ENCODE measurements at places on chromosomes 5 and 9.

DNA sequence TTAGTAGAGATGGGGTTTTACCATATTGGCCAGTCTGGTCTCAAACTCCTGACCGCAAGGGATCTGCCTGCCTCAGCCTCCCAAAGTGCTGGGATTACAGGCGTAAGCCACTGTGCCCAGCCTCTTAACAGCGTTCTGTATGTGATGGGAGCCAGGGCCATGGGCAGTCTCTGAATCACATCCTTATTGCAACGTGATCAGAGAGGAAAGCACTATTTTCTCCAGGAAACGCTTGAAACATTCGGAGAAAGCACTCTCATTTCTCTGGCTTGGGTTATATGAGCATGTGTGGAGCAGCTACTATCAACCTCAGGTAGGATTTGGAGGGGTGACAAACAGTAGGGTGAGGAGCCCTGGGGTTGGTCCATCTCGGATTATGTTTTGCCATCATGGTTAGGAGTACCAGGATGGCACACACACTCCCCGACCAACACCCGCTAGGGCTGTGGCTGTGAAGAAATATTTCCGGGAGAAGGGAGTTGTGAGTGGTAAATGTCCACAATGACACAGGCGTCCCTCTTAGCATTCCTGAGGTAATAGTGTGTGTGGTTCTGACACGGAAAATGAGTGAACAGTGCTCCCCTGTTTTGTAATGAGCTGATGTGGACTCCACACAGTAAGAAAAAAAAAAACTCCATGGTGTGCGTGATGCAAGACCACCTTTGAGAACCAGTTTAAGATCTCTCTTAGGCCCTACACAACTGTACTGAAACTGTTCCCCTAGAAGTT, 406.2 kb upstream of the ZNF608 start:
- no peak for DNase-seq

DNA sequence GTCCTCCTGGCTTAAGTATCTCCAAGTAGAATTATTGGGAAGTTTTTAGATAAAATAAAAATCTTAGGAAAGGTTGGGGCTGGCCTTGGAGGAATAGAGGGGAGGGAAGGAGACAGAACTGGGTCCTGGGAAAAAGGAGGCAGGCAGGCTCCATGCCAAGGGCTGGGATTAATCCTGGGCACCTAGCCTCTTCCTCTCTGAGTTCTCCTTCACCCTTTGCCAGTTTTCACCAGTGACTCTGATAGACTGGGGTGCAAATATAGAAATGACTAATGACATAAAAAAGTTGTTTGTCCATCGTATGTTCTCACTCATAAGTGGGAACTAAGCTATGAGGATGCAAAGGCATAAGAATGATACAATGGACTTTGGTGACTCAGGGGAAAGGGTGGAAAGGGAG, 81.9 kb downstream of the RMI1 start:
- DNase-seq = no peak

DNA sequence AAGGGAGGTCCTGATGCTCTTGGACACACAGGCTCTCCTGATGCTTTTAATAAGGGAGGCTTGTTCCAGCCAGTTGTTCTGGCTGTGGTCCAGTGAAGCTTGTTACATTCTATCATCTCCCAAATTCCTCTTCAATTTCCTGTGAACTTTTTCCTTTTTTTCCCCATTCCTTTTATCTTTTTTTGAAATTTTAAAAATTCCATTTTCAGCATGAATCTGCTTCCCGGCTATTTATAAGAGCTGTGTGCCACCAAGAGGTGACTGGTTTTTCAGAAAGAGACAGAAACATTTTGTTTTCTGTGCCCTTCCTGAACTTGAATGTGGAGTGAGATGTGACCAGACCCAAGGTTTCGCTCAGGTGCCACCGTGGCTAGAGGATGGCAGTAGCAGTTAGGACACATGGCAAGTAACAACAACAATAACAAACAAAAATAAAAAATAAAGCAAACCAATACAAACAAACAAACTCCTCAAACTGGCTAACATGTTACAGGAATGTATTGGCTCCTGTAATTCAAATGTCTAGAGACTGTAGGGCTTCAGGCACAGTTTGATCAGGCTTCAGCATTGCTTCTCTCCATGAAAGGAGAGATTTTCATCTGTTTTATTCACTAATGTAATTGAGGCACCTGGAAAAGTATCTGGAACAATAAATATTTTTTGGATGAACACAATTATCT, 121.1 kb downstream of the BOD1 start:
- DNase-seq = no peak

GRCh38 chr5:5968981-5969380, 409.4 kb downstream of the MED10 start:
- no peak for DNase-seq

- DNase-seq = no peak
Measured at GRCh38 chr9:128061275-128061960, 5.7 kb downstream of the NAIF1 start.

GRCh38 chr9:16675131-16675530, 195.3 kb downstream of the BNC2 start:
- DNase-seq = no peak

DNA sequence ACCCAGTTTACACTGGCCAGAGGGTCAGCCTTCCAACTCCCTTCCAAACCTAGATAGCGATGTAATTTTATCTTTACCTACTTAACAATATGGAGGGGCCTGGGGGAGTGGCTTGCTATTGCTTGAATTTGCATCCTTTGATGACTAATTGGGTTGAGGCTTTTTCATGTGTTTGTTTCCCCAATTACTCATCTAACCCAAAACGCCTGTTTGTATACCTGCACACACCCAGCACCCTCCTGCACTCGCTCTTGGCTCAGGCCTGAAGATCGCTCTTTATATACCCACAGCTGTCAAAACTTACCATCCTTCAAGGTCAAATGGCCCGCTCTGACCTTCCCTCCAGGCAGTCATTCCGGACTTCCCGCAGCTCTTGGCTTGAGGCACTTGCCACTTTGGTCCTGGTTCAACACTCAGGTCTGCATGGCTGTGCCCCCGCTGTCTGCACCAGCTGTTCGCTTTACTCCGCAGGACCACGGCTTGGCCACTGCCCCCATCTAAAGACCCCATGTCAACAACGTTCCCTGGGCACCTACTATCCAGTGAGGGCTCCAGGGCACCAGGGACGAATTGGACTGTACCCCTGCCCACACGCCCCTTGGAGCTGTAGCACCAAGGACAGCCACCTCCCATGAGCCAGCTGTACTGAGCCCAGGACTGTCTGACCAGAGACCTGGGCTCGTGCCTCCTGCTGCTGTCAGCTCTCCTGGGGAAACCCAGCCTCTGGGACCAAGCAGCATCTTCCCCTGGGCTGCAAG, 76.1 kb upstream of the ADAMTS2 start:
- DNase-seq = no peak

- no peak for DNase-seq
Measured at GRCh38 chr9:108271236-108271635, 584.5 kb downstream of the ACTL7B start.

- DNase-seq = no peak
Measured at GRCh38 chr5:87302061-87302460, 34.4 kb downstream of the RASA1 start.

DNA sequence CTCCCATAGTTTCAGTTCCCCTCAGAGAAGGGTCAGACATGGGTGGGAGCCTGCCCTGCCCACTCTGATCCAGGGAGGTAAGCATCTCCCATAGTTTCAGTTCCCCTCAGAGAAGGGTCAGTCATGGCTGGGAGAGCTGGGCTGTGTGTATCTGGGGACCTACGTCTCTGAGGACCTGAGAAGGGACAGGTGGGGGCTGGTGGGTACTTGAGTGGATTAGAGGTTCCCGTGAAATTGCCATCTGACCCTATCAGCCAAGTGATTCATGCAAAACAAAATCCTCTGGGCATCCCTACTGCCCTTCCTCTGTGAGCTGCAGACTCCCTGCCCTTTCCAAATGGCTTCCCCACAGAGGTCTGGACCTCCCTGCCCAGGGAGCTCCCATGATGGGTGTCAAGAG, 3.9 kb downstream of the ENHO start:
- no peak for DNase-seq

All from NCI-H2107 (cell line).